Right renal pelvis (tissue), 4 donors: ENCODE measurements at places on chromosomes 7 and 10. TPM values are rescaled to one million over a fixed set of nuclear protein-coding genes. Genes with fewer than 3 reads are reported as not detected.

MSS51 gene
- 1.6 TPM for polyA plus RNA-seq

TFPI2 gene
- polyA plus RNA-seq, result 17.3 TPM

LIPJ gene
- 0.11 TPM for polyA plus RNA-seq

CACNB2 gene
- 3.4 TPM for polyA plus RNA-seq

TSPAN12 gene
- polyA plus RNA-seq, result 181 TPM

PTPRN2 gene
- polyA plus RNA-seq, result 7.4 TPM
